ENCODE measurements at places on chromosomes 13 and 19. TPM values are rescaled to one million over a fixed set of nuclear protein-coding genes. Genes with fewer than 3 reads are reported as not detected.
A peak's percentile ranks its signal among the peaks of the same experiment; 100 is the strongest.

Gene TEX26
- not detected for total RNA-seq

Gene FXYD3
- total RNA-seq = not detected

Gene MUC16
- total RNA-seq = not detected

DNA sequence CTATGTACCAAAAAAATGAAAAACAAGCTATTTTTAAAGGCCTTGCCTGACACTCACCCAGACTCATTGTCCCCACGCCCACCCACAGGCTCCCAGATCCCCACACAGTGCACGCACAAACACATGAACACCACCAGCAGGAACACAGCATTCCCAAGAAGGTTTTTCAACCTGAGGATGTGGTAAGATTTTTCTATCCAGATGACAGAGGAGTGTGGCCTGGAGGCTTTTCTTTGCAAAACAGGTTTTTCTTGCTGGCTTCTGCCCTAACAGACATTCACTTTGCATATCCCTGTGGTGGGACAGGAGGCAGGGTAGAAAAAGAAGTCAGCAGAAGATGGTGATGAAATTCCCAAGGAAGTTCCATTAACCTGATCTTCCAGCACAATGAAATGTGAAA, 97.8 kb downstream of the KLF12 start:
- no peak for DNase-seq

DNA sequence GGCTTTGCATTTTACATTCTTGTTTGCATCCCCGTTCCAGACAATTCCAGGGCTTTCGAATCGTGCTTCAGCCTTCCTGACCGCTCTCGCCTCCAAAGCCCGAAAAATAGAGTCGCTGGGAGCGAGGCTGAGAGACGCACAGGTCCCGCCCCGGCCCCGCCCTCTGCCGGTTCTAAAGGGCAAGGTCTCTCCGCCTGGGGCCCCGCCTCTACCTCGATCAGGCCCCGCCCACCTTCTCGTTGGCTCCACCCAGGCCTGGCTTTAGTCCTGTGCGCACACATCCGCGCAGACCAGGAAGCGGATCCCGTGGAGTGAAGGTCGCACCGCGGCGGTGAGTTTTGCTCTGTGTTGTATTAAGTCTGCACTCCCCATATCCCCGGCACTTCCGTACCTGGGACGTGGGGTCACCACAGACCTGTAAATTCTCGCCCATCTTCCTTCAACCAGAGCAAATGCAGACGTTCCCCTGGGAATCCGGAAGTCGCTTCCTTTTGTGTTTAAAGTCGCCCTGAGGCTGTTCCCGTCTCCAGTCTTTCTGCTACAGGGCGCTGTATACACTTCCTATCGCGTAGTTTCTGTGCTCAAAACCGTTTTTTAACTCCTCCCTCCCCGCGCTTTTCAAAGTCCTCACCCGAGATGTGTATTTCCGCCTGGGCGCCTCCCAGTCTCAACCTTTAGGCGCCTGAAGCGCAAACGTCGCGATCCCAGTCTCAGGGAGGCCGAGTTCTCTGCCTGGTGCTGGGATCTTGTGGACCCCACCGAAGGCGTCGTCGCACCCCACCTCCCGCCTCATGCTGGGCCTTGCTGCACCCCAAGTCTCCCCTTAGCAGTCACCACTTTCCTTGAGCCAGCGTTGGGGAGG, at the start of gene ZNF701:
TSS of gene ZNF701 (plus strand) at position 288 of the 862 bp plus-strand sequence. CDS start 3,861 bp downstream, outside the sequence.
- peak; percentile 94 for DNase-seq

DNA sequence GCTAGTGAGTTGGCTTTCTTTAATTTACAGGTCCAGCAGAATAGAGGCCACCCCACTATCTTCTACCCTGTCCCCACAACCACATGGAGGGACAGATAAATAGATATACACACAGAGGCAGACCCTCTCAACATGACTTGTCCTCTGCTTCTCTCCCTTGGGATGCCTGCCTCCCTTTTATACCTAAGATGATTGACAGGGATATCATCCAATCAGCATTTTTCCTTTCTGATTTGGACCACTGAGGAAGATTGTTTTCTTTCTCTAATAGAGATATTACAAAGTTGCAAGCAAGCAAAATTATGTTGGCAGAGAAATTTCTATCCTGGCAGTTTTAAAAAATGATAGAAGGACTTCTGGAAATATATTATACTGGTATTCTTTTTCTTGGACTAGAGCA, 35.8 kb downstream of the STOML3 start:
- no peak for DNase-seq

- no peak for DNase-seq
Measured at GRCh38 chr19:40777645-40777936, 456 bp upstream of the RAB4B start.

- no peak for DNase-seq
Measured at GRCh38 chr13:24557081-24557480, 44.5 kb upstream of the PARP4 start.

DNA sequence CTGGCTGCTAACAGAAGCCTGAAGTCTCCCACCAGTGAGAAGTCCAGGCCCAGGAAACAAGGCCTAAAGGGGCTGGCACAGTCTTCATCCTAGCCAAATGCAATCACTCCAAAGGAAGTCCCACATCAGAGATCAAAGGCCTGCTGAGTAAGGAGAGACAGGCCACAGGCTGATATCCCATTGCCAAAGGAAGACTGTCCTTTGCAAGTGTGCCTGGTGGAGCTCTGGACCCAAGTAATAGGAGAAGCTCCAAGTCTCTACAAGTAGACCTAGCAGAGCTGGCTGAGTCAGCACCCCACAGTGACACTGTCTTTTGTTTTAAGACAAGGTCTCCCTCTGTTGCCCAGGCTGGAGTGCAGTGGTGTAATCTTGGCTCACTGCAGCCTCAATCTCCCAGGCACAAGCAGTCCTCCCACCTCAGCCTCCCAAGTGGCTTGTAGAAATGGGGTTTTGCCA, 4.5 kb downstream of the DBP start:
- DNase-seq = no peak

- DNase-seq = no peak
Measured at GRCh38 chr13:101416181-101417042, at the start of gene NALCN. TSS of gene NALCN (minus strand) at chr13:101416508. CDS start at chr13:101399126, 17,382 bp downstream.

- DNase-seq = no peak
Measured at GRCh38 chr19:9939301-9939913, 3.1 kb upstream of the OLFM2 start.

GRCh38 chr19:55679343-55680257, 4.6 kb downstream of the EPN1 start:
- DNase-seq = no peak

DNA sequence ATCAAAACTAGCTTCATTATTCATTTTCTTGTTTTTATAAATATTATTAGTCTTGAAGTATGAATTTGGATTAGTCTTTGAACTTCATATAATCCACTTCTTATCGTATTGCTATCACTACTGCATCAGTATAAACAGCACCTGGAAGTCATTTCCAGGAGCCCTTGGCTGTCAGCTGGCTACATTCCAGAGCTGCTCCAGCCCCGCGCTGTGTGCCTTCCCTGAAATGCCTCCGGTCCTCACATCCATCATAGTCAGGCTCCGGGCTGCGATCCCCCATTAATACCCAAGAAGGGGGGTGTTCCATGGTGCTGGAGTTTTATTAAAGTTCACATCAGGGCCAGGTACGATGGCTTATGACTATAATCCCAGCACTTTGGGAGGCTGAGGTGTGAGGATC, 124.3 kb upstream of the GJB6 start:
- DNase-seq = no peak

DNA sequence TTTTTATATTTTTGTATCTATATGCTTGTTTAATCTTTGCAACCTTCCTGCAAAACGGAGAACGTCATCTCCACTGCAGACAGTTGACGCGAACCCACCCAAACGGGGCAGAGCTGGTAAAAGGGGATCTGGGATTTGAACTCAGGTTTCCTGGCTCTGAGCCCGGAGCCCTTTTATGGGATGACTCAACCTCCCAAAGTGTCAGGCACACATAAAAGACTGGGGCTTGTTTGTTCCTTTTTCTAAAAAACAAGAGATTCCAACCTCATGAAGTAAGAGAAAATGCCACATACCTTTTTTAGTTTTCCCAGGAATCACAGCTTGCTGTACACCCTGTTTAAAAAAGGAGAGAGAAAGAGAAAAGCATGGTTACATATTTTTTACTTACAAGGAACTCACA, 78.9 kb downstream of the GADD45B start:
- DNase-seq = no peak

- no peak for DNase-seq
Measured at GRCh38 chr19:31548941-31549340, 199.7 kb upstream of the TSHZ3 start.

DNA sequence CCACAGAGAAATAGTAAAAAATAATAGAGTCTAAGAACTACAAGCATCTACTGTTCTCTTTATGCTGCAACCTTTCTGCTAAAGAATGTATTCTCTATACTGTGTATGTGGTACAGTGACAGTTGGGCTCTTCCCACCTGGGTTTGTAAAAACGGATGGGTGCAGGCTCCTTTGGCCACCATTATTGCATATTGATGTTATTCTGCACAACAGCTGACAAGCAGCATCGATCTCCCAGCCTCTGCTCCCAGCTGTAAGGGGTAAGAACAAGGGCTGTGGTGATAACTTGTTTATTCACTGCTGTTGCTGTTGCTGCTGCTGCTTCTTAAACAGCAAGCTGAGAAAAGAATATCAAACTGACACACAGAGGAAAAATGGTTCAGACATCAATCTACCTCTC, 56.1 kb downstream of the KCNRG start:
- no peak for DNase-seq

GRCh38 chr19:4988770-4989251, 19.9 kb downstream of the KDM4B start:
- DNase-seq = no peak

DNA sequence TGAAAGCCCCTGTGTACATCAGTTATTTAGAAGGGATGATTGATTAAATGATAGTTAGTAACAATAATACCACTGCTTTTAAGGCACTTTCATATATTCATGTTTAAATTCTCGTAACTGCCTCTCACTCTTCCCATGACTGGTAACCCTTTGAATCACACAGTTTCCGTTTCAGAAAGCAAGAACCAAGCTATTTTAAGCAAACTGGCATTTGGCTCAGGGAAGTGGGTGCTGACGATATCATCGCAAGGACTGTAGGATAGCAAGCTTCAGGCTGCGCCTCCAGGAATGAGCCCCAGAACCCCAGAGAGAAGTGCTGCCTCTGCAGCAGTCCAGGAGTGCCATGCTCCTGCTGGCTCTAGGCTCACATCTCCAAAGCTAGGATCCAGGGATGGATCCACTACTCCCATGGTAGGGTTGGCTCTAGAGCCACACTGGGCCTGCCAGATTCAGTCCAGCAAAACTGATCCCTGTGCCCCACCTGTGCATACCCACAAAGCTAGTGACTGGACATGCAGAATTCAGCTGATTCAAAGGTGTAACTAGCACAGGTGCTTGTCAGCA, 313.5 kb downstream of the SLC7A1 start:
- DNase-seq = no peak

- DNase-seq = no peak
Measured at GRCh38 chr13:50867637-50867945, 24.1 kb upstream of the DLEU7 start.

GRCh38 chr13:35765366-35765765, 288.9 kb upstream of the MAB21L1 start:
- no peak for DNase-seq

GRCh38 chr13:35471706-35472322, 4.7 kb downstream of the MAB21L1 start:
- no peak for DNase-seq

GRCh38 chr19:35718345-35719041, 690 bp downstream of the KMT2B start:
- peak; percentile 48 for DNase-seq

- no peak for DNase-seq
Measured at GRCh38 chr13:90898811-90899210, 448.7 kb upstream of the MIR17HG start.

- DNase-seq = no peak
Measured at GRCh38 chr13:30877335-30877734, 28.7 kb upstream of the MEDAG start.

- DNase-seq = no peak
Measured at GRCh38 chr13:39599842-39600241, 3.2 kb downstream of the LHFPL6 start.

DNA sequence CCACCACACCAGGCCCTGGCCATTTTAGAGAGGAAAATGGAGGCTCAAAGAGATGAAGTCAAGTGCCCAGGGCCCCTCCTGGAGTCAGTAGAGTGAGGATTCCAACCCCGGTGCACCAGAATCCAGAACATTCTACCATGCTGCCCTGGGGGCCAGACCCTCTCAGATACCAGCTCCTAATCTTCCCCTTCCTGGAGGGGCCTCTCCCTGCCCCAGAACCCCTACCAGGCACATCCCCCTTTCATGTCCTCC, 11.1 kb downstream of the CAPN12 start:
- peak; percentile 8 for DNase-seq

- DNase-seq = no peak
Measured at GRCh38 chr13:99228737-99229691, 28.4 kb downstream of the UBAC2 start.

Measured in activated T-helper 2 cell treated with anti-CD3 and anti-CD28 coated beads, Interferon-gamma antibody, Interleukin-2, Interleukin-4, amounts not matched to agents 10 μg/mL and 5 μg/mL and 100 μg/mL, durations not matched to agents 14 hours and 24 hours and 36 hours (primary cell).